Left ventricle myocardium inferior (tissue), 1 donor: ENCODE measurements at places on chromosomes 12 and 14. TPM values are rescaled to one million over a fixed set of nuclear protein-coding genes. Genes with fewer than 3 reads are reported as not detected.

DNA sequence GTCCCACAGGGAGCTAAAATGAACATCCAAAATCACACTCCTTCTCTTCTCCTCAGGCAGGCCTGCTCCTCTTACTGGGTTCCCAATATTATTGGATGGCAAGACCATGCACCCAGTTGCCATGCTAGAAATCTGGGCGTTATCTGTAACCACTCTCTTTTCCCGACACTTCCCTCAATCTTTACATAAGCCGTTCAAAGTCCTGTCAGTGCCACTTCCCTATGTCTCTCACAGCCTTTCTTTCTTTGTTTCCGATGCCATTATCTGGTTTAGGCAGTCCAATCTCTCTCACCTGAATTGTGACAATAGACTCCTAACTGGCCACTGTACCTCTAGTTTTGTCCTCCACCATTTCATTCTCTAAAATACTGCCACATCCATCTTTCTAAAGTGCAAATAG is 24.1 kb downstream of the SNRPF start:
- no peak for DNase-seq

DNA sequence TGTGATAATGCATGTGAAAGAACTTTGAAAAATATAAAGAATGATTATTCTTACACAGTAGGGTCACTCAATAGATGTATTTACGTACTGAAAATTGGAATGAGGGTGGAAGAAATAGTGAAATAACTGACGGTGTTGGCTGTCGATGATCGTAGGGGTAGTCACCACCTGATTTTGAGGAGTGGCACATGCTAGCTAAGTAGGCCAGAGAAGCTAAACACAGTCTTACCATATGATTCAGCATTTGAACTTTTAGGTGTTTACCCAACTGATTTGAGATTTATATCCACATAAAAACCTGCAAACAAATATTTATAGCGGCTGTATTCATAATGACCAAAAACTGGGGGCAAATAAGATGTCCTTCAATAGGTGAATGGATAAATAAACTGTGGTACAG is 47.6 kb upstream of the HIF1A start:
- no peak for DNase-seq

- peak; percentile 37 for DNase-seq
These were observed 11.4 kb upstream of the DNAL1 start for GRCh38 chr14:73633116-73634010.

GRCh38 chr14:91246051-91246852 is 1.7 kb upstream of the GPR68 start:
- DNase-seq: no peak

DNA sequence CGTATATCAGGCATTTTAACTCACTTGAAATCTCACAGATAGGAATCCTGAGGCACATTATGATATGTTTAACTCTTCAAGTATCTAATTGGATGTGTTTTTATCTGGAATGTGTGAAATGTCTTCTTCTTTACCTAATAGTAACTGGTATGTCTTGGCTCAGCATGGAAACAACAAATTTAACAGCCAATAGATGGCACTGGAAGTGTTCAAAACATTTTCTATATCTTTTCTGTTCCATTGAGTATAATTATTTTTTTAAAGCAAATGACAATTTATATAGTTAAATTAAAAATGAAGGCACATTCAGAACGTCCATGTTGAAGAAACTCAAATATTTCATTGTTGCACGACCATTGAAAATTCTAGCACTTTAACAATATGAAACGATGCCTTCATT is 164.6 kb upstream of the SLC16A7 start:
- DNase-seq: no peak

DNA sequence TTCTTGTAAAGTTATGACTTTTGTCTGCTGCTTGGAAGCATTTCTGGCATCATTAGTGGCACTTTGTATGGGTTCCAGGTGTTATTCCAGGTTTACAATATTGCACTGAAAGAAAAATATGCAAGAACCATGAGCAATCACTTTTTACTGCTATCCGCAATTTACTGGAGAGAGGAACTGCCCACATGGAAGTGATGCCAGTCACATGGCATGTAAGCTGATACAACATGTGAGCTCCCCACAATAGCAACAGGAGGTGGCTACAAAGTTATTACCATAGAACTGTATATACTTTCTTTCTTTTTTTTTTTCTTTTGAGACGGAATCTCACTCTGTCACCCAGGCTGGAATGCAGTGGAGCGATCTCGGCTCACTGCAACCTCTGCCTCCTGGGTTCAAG is 1012.1 kb downstream of the BCL11B start:
- DNase-seq: no peak

- no peak for DNase-seq
These were observed 238.8 kb downstream of the PPFIA2 start for GRCh38 chr12:81520064-81520945.

DNA sequence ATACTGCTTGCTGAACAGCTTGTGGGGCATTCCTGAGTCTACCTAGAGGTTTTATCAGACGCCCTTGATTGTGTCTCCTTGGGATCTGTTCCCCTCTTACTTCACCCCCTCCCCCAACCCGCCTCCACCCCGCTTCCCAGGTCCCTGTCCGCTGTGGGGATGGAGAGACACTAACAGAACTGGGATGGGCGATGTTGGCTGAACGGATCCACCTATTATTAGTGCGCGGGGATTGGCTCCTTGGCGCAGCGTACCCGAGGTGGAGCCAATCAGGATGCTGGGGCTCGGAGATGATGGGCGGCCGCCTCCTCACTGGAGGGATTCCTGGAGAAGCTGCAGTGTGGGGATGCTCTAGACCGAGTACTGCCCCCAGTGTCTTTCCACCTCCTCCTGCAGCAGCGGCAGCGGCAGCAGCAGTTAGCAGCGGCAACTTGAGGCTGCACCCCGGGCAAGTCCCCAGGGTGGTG is at the start of gene SYT1:
SYT1 (plus strand) TSS at position 372 of the 467 bp plus-strand sequence.
- peak; percentile 14 for DNase-seq

- DNase-seq: no peak
These were observed 26.5 kb downstream of the WDHD1 start for GRCh38 chr14:55000381-55000780.

GRCh38 chr14:69094481-69094880 is 58.4 kb downstream of the DCAF5 start:
- no peak for DNase-seq

GRCh38 chr14:77372304-77372841 is 4.5 kb downstream of the TMED8 start:
- DNase-seq: no peak

DNA sequence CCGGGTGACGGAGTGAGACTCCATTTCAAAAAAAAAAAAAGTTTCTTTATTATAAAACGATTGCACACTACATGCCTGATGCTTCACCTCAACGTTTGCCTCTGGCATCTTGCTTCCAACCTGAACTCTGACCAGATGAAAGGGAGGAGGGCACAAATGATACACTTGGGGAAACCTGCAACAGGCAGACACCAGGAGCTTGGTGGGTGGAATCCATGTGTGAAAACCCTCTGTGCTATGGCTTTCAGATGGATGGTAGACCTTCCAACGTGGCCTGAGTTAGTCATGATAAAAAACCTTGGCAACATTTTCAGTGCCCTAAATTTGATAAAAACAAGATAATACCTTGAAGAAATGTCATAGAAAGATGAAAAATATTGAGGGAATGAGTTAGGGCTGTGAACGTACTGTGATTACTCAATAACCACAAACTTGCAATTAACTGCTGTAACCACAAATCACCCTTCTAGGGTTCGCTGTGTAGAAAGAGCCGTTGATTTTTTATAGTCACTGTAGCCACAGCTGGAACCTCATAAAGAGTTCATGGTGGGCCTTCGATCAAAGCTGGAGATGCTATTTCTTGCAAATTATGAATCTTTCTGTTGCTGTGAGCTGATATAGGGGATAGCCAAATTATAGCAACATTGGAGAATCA is 26.1 kb upstream of the GZMB start:
- no peak for DNase-seq

- DNase-seq: no peak
These were observed 454.1 kb upstream of the FLRT2 start for GRCh38 chr14:85075694-85076476.

RHNO1 gene
- total RNA-seq: 3.6 TPM

KSR2 gene
- not detected for total RNA-seq

ADAM21 gene
- total RNA-seq: 0.38 TPM

DAO gene
- total RNA-seq: not detected

TRIM9 gene
- 0.27 TPM for total RNA-seq
